ENCODE measurements at places on chromosomes 12 and 14.

DNA sequence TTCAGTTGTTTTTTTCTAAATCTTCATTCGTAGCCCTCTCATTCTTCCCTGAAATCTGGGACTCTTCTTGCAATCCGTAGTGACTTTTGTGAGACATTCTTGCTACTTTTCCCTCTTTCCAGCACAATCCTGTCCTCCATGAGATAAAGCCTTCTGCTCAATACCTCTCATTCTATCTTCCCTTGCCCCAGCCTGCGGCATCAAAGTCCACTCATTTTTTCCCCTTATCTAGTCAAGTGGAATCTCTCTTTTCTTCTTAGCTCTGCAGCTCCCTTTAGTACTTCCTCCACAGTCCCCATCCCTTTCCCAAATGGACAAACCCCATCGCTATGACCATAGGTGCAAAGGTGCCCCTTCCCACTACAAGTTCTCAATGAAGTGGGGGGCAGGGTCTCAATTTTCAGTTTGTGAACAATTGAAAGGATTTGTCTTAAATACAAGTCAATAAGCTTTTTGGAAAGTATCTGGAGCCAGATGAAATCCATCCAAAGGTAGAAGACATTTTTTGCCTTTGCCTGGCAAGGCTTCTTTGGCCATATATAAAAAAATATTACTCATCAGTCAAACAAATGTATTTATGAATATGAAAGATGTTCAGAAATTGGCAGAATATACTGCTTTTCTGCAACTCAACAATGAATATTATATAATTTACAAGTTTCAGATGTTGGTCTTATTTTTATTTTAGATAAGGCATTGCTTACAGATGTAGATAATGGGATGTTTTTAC is 179.4 kb downstream of the SNAPC1 start:
- no peak for DNase-seq

DNA sequence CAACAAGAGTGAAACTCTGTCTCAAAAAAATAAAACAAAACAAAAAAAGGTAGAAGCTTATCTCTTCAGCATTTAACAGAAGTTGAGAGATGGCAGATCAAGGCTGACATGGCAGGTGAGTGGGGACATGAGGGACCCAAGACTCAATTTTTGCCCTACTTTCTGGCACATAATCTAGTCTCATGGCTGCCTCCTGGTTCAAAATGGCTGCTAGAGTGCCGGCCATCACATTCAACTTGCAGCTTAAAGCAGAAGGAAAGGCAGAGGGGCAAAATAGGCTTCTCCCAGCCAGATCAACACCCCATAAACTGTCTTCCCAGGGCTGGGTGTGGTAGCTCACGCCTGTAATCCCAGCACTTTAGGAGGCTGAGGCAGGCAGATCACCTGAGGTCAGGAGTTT is 784.9 kb downstream of the MED13L start:
- DNase-seq = no peak

GRCh38 chr14:23727566-23728335 is 91.6 kb downstream of the DHRS2 start:
- DNase-seq = peak; percentile 79

GRCh38 chr14:104510794-104511611 is 68.6 kb upstream of the C14orf180 start:
- DNase-seq = no peak

GRCh38 chr14:87899228-87899627 is 93.8 kb downstream of the GALC start:
- DNase-seq = no peak

GRCh38 chr12:48929551-48929950 is 4.3 kb upstream of the FKBP11 start:
- DNase-seq = no peak

DNA sequence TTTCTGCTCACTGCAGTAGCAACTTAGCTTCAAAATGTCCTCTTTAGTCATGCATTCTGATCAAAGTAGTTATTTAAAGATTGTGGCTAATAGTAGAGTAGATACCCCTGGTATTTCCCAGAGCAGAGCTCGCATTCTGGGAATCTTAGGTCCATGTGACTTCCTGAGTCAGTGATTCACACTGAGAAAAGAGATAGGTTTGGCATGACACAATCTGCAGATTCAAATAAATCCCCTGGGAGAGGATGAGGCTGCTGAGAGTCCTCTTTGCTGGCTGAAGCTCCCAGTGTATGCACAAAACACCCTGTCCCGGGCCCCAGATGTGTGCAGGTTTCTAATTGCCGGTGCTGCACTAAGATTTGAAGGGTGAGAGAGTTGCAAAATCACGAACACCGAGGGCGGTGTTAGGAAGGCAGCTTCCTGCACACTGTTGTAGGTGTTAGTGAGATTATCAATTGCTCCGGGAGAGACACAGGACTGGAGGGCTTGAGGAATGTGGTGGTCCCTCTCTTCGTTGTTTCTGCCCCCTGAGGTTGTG is 233.2 kb downstream of the NRXN3 start:
- DNase-seq = no peak

DNA sequence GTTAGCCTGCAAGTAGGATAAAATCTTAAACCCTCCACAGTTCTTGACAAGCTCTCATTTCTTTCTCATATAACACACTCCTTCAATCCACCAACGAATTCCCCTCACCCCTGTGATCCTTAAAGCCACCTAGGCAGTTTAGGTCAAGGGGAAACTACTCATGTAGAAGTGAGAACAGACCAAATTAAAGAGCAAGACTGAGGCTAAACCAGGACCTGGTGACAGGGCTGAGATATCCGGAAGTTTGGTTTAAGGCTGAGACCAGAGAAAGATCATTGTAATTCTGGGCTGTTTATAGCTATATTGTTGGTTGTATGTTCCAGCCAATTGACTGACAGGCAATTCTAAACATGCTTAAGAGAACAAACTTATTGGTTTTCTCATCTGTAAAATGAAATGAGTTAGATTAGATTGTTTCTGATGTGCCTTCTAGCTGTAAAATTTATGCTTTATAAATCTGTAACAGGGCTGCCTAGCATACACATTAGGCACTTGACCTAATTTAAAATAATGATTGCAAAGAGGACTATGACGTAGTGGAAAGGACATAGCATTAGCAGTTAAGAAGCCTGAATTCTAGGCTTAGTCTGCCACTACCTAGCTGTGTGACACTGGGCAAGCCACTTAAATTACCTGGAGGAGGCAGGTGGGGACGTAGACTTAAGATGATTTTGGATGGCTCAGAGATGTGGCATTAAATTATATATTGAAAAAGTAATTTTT is 53.9 kb upstream of the PTGR2 start:
- no peak for DNase-seq

- DNase-seq = no peak
Measured at GRCh38 chr12:33944703-33945437, 77.4 kb upstream of the ALG10 start.

GRCh38 chr14:74661726-74662450 is 49.9 kb upstream of the LTBP2 start:
- DNase-seq = no peak

Measured in GM03348 (cell line).